Effector CD4-positive, alpha-beta T cell (primary cell): ENCODE measurements at places on chromosomes 16 and 17.

- no peak for DNase-seq
Observed at GRCh38 chr17:61750656-61751055, 112.7 kb downstream of the BRIP1 start.

GRCh38 chr16:66266436-66267291 is 99.8 kb upstream of the CDH5 start:
- no peak for DNase-seq

- DNase-seq = no peak
Observed at GRCh38 chr17:21240369-21241055, 12.7 kb downstream of the NATD1 start.

- DNase-seq = no peak
Observed at GRCh38 chr16:1534021-1535020, 855 bp downstream of the TMEM204 start.

DNA sequence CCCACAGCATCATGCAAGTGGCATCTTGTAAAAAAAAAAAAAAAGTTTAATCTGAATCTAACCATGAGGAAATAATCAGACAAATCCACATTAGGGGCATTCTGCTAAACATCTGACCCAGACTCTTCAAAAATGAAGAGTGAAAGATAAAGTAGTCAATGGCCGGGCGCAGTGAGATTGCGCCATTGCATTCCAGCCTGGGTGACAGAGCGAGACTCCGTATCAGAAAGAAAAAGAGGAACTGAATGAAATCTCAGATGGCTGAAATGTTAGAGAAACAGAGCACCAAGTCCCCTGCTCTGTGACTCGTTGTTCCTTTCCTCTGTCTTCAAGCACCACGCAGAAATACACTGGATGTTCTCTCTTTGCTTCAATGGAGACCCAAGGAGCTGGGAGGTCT is 12.7 kb upstream of the RNF135 start:
- DNase-seq = no peak
